ENCODE measurements at places on chromosomes 12 and 14.

GRCh38 chr14:39085933-39086332, 17.1 kb downstream of the SEC23A start:
- peak; percentile 21 for DNase-seq

DNA sequence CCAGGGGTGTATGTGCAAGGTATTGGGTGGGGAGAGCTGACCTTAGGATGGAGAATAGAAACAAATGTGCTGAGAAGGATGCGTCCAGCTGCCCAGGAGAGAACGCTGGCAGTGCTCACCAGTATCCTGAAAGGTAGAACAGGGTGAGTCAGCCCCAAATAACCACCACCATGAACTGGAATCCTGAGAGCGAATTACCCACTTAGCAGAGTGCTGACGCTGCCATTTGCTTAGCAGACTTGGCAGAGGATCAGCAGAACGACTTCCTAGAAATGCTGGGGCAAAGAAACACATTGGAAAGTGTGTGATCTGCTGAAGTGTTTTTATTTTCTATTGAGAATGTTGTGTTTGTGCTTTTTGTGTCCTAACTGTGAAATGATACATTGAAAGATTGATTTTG, 213.6 kb downstream of the ADGRD1 start:
- peak; percentile 9 for DNase-seq

- DNase-seq, result no peak
Observed at GRCh38 chr12:16218934-16219751, 58.3 kb downstream of the SLC15A5 start.

GRCh38 chr12:108457006-108457733, 57.9 kb upstream of the FICD start:
- peak; percentile 60 for DNase-seq

- no peak for DNase-seq
Observed at GRCh38 chr14:86420131-86420530, 890.2 kb downstream of the FLRT2 start.

GRCh38 chr14:60094306-60094897, 2.7 kb downstream of the PCNX4 start:
- peak; percentile 68 for DNase-seq

GRCh38 chr12:129903092-129903945, 506 bp downstream of the TMEM132D start:
- DNase-seq, result no peak

DNA sequence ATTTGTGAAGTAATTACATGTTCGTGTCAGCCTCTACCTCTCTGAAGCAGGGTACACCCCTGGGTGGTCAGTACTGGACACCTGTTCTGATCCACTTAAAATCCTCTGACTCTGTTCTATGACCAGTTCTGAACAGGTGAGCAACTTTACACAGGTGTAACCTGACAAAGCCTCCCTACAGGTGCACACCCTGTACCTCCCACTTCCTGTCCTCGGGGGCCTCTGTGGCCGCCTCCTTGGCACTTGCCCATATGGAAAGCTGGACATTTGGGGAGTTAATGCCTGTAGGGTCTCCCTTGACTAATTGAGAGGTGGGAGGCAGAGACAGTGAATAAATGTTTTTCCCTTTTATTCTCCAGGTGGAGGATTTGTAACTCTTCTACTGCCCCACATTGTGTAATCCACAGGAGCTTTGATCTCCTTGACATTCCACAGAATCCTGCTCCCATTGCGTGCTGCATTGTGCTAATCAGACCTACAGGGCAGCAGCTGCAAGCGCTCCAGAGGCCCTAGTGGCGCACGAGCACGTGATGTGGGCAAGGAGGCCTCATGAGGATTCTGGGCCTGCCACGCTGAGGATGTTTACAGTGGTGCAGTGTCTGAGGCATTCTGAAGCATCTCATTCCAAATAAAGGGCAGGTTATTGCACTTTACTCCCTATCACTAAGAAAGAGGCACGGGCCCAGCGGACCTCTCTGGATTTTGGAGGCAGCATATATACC, 45.8 kb upstream of the BATF start:
- peak; percentile 17 for DNase-seq
